ENCODE measurements at places on chromosomes 2 and 18. TPM values are rescaled to one million over a fixed set of nuclear protein-coding genes. Genes with fewer than 3 reads are reported as not detected.

GRCh38 chr2:216015722-216016464 is 2.5 kb upstream of the MREG start:
- no peak overlapping the region for H3K4me3 ChIP-seq
- DNase-seq: no peak
- peaks cover 4% of the 10 kb centered on the region for H3K4me1 ChIP-seq
- peak overlapping the region; percentile 21 for H3K27ac ChIP-seq
- no peaks in the 10 kb centered on the region for H3K27me3 ChIP-seq

DNA sequence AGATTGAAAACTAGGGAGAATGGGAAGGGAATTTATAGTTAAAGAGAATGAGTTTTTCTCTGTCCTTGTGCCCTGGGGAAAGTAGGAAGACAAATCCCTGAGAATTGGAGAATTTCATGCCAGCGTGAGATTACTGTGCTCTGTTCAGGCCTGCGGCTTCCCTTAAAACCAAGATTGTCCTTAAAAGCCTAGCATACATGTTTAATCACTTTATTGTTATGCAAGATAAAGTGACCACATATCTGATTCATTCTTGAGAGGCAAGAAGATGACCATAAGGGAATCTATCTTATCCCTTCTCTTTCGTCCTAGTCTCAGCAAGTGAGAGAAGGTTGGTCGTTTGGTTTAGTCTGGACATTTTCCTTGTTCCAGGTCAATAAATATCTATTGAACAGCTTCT is 75.9 kb downstream of the ADCYAP1 start:
- peaks cover 9% of the 10 kb centered on the region for H3K36me3 ChIP-seq
- H3K4me3 ChIP-seq: no peak overlapping the region
- DNase-seq: no peak
- H3K4me1 ChIP-seq: no peaks in the 10 kb centered on the region

DNA sequence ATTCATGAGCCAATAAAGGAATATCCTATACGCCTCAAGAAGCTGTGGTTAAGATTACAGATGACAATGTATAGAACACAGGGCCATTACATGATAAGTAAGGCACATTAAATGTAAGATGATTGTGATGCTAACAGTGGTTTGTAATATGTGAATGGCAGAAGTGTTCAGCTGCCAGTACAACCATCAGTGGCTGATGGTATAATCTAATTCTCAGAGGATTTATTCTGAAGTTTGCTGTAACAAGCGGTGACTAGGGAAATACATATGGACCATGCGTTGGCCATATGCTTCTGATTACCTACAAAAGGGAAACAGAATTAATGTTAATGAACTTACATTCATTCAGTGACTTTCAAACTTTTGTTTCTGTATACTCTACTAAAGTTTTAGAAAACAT is 750.8 kb upstream of the KLHL29 start:
- H3K36me3 ChIP-seq: no peaks in the 10 kb centered on the region
- peaks cover 4% of the 10 kb centered on the region for H3K27me3 ChIP-seq
- H3K27ac ChIP-seq: no peak overlapping the region
- peaks cover 7% of the 10 kb centered on the region for H3K4me1 ChIP-seq

Gene TGFA
- total RNA-seq: 6.8 TPM

DNA sequence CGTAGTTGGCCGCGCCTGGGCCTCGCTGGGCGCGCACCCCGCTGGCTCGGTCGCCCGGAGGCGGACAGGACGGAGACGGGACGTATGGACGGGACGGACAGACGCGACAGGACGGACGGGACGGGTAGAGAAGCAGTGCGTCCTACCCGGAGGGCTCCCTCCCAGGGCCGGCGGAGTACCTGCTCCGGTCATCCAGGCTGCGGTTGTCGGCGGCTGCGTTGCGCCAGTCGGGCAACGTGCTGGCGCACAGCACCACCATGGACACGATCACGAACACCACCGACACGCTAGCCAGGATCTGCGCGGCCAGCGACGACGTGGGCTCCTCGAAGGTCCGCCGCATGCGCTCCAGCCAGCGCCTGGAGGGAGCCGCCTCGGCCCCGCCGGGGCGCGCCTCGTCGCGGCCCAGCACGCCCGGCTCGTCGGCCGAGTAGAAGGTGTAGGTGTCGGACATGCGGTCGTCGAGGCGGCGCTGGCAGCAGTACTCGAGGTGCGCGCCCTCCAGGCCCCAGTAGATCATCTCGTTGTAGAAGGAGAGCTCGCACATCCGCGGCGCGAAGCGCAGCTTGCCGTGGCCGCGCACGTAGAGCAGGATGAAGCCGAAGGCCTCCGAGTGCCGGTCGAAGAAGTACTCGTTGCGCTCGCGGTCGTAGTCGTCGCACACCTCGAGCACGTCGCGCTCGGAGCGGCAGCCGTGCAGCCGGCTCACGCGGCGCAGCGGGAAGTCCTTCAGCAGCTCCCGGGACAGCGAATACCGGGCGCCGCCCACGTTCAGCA is 903 bp downstream of the KCNG3 start:
- DNase-seq: no peak
- H3K4me1 ChIP-seq: peaks cover 19% of the 10 kb centered on the region
- peaks cover 59% of the 10 kb centered on the region for H3K27me3 ChIP-seq
- peak overlapping the region; percentile 74 for H3K4me3 ChIP-seq
- no peaks in the 10 kb centered on the region for H3K36me3 ChIP-seq

DNA sequence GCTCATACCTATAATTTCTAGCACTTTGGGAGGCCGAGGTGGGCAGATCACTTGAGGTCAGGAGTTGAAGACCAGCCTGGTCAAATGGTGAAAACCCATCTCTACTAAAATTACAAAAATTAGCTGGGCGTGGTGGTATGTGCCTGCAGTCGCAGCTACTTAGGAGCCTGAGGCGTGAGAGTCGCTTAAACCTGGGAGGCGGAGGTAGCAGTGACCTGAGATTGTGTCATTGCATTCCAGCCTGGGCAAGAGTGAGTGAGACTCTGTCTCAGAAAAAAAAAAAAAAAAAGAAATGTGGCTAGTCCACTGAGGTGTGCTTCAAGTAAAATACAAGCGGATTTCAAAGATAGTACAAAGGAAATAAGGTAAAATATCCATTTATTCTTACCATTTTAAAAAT is 46.2 kb downstream of the RBKS start:
- DNase-seq: no peak
- no peak overlapping the region for H3K4me3 ChIP-seq
- no peaks in the 10 kb centered on the region for H3K27me3 ChIP-seq
- H3K4me1 ChIP-seq: no peaks in the 10 kb centered on the region
- no peaks in the 10 kb centered on the region for H3K36me3 ChIP-seq

DNA sequence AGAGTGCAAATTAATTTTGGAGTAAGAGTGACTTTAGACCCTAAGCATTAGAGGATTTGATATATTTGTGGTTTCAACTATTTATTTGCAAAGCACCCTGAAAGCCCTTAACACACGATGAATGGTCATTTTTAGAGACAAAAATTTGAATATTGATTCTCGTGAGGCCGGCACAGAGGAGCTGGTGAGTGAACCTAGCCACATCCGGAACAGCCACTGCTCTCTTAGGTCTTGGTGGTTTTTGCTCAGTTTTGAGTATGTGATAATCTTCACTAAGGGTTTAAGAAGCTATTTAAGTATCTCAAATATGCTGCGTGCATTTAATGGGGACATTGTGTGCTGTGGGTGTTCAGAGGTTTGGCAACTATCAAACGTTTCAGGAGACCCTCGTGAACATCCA is 204.8 kb downstream of the TSN start:
- no peak for DNase-seq
- no peak overlapping the region for H3K4me3 ChIP-seq
- peaks cover 19% of the 10 kb centered on the region for H3K27me3 ChIP-seq
- no peaks in the 10 kb centered on the region for H3K36me3 ChIP-seq
- H3K27ac ChIP-seq: no peak overlapping the region

DNA sequence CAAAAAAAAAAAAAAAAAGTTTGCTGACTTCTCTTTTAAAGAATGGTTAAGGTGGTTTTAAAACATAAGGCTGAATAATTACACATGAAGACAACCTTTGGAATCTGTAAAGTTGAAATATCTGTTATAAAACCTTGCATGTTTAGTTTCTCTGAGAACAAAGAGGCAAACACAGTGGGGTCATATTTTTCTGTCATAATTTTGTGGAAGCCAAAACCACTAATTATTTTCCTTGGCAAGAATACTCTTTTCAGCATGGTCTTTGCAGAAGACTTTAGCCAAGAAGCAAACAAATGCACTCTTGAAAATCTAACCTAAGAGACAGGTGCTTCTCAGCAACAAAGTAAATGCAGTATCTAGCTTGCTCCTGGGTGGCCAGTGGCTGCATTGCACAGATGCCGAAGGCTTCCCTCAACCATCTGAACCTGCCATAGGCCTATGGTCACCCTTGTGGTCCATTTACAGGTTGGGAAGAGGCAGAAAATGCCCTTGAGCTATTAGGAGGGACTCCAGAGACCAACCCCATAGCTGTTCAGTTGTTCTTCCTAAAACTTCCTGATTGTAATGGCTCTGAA is 44.8 kb downstream of the ZAP70 start:
- no peaks in the 10 kb centered on the region for H3K27me3 ChIP-seq
- no peak for DNase-seq
- no peak overlapping the region for H3K4me3 ChIP-seq
- H3K36me3 ChIP-seq: peaks cover 40% of the 10 kb centered on the region
- no peak overlapping the region for H3K27ac ChIP-seq

DNA sequence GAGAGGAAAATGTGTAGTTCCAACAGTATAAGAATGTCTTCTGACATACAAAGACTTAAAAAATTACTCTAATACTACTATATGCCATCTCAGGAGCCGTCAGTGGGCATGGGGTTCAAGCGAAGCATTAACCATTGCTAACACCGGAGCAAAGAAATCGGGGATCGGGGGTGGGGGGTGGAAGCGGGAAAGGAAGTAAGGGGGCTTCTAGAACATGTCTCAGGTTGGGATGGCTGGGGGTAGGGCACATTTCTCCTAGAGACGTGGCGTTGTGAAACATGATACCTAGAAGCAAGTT is 702 bp downstream of the LMAN1 start:
- peaks cover 18% of the 10 kb centered on the region for H3K4me1 ChIP-seq
- DNase-seq: no peak
- peak overlapping the region; percentile 96 for H3K27ac ChIP-seq
- H3K27me3 ChIP-seq: peaks cover 2% of the 10 kb centered on the region

DNA sequence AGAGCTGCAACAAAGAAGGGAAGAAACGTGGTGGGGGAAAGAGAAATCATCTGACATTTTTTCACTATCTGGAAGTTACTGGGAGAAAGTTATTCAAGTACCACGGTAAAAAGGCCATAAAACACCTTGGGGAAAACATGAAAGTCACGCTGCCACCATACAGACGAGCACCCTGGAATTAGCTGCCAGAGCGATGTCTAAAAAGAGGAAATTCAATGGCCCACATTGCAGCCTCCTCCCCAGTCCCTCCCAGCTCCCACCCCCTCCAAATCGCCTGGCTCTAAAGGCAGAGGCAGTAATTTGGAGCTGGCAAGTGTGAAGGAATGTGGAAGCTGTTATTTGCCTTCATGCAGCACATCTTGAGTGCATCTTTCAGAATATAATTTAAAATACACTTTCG is 192.0 kb downstream of the ALK start:
- no peak overlapping the region for H3K27ac ChIP-seq
- no peaks in the 10 kb centered on the region for H3K27me3 ChIP-seq
- H3K36me3 ChIP-seq: no peaks in the 10 kb centered on the region
- DNase-seq: no peak

- no peak for DNase-seq
- H3K36me3 ChIP-seq: peaks cover 42% of the 10 kb centered on the region
- H3K4me3 ChIP-seq: no peak overlapping the region
- no peaks in the 10 kb centered on the region for H3K27me3 ChIP-seq
These were observed 20.5 kb downstream of the PUM2 start for GRCh38 chr2:20330192-20330591.

GRCh38 chr2:131104487-131105155 is 515 bp upstream of the PLEKHB2 start:
- H3K36me3 ChIP-seq: no peaks in the 10 kb centered on the region
- H3K4me3 ChIP-seq: peak overlapping the region; percentile 97
- H3K27me3 ChIP-seq: no peaks in the 10 kb centered on the region
- peaks cover 24% of the 10 kb centered on the region for H3K4me1 ChIP-seq

Gene ST6GAL2
- 18.7 TPM for total RNA-seq

- H3K27me3 ChIP-seq: no peaks in the 10 kb centered on the region
- peaks cover 20% of the 10 kb centered on the region for H3K4me1 ChIP-seq
- no peak overlapping the region for H3K27ac ChIP-seq
- no peaks in the 10 kb centered on the region for H3K36me3 ChIP-seq
- no peak overlapping the region for H3K4me3 ChIP-seq
These were observed 17.0 kb upstream of the SCYGR1 start for GRCh38 chr2:227404585-227405271.

Gene FBXO36
- 3.2 TPM for total RNA-seq

- H3K36me3 ChIP-seq: no peaks in the 10 kb centered on the region
- no peak overlapping the region for H3K27ac ChIP-seq
- no peak for DNase-seq
- no peak overlapping the region for H3K4me3 ChIP-seq
- H3K27me3 ChIP-seq: no peaks in the 10 kb centered on the region
These were observed 22.6 kb downstream of the MAPK4 start for GRCh38 chr18:50582500-50582899.

Gene SLC39A6
- 48.7 TPM for total RNA-seq

DNA sequence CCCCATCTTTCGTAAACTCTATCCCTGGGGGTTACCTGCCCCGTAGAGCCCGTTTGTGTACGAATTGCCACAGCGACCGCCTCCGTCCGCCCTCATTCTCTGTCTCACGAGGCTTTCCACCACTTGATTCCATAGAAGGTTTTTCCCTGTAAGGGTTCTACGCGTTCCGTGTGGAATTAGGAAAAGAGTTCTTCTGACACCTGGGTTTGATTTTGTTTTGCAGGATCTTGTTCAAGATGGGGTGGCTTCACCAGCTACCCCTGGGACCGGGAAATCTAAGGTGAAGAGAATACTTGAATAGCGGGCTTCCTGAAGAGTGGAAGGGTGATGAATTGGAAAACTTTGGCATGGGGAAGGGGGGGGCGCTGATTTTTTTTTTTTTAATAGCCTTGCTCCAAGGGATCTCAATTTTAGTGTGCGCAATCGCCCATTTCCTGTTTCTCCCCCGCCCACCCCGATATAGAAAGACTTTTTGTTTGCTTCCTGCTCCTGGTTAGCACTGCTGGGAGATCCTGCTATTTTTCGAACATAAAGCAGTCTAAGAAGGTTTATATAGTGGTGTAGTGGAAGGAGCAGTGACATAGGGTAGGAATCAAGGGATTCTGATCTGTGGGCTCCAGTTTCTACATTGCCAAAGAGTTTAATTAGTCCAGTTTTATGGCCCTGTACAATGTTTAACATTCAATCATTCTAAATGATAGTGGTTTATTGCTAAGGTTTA is 564 bp downstream of the GCC2 start:
- H3K4me3 ChIP-seq: peak overlapping the region; percentile 98
- H3K4me1 ChIP-seq: peaks cover 4% of the 10 kb centered on the region
- peaks cover 28% of the 10 kb centered on the region for H3K36me3 ChIP-seq
- H3K27ac ChIP-seq: peak overlapping the region; percentile 95
- DNase-seq: no peak

Gene CD28
- total RNA-seq: 0.17 TPM

DNA sequence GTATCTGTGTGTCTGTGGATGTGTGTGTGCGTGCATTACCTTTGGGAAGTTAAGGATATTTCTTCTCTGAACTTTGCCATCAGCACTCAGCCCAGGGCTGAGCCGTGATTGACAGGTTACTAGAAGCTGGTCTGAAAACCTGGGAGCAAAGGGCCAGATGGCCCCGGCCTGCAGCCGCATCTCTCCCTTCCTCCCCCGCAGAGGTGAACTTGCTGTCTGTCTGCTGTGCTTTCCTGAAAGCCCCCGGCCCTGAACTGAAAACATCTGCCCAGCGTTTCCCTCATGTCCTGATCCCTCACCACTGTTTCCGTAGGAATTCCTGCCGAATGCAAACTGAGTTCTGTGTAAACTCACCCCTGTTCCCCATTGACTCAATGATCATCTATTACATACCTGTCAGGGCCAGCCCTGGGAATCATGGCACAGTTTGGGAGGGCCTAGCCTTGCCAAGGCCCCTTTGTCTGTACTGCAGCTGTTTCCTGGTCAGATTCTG is 45.8 kb downstream of the MYCN start:
- peaks cover 4% of the 10 kb centered on the region for H3K27me3 ChIP-seq
- H3K36me3 ChIP-seq: no peaks in the 10 kb centered on the region
- no peak overlapping the region for H3K27ac ChIP-seq
- peaks cover 46% of the 10 kb centered on the region for H3K4me1 ChIP-seq
- DNase-seq: no peak
